Mesenteric fat pad (tissue), 1 donor: ENCODE measurements at places on chromosomes 13 and 19.

GRCh38 chr13:109569958-109570711 lies 216.2 kb downstream of the IRS2 start:
- DNase-seq, result no peak

GRCh38 chr19:42942187-42942789 lies 5.3 kb upstream of the PSG7 start:
- no peak for DNase-seq

DNA sequence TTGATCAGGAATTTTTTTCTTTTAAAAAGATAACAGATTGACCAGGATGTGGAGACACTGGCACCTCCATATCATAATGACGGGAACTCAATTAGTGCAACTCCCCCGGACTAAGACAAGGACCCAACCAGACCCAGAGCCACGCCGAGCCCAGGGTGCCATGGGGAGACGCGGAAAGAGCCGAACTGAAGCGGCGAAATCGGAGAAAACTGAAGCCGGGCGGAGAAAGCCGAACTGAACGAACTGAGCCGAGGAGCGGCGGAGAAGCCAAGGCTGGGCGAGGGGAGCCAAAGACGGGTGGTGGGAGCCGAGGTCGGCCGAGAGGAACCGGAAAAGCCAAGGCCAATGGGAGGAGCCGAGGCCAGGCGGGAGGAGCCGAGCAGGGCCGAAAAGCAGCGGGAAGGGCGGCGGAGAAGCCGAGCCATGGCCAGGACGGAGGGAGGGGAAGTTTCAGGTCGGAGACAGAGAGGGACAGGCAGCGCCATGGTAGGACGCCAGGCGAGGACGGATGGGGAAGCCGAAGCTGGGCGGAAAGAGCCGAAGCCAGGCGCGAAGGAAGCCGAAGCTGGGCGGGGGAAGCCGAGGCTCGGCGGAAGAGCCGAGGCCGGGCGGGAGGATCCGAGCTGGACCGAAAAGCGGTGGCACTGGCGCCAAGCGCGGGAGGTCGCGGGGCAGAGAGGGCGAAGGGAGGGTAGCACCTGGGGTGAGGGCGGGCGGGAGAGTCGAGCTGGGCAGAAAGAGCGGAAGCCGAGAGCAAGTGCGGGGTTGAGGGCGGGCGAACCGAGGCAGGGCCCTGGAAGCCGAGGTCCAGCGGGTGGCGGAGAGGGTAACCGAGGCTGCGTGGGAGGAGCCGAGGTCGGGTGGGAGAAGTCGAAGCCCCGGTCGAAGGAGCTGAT lies 29.4 kb downstream of the ZNF557 start:
- DNase-seq, result peak; percentile 97

DNA sequence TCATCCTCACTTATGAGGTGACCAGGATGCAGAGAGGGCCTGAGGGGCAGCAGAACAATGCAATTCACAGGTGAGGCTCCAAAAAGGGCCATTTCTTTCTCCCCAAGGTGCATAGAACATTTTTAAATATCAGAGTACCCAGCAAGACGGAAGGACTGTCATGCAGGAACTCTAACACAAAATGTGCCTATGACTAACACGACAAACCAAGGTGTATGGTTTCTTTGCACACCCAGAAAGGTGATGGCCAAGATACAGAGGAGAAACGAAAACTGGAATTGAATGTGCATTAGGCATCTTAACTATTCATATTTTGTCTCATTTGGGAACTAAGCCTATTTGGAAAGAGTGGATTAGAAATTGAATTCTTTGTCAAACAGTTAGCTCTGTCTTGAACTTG lies 29.9 kb downstream of the SHISA2 start:
- no peak for DNase-seq

DNA sequence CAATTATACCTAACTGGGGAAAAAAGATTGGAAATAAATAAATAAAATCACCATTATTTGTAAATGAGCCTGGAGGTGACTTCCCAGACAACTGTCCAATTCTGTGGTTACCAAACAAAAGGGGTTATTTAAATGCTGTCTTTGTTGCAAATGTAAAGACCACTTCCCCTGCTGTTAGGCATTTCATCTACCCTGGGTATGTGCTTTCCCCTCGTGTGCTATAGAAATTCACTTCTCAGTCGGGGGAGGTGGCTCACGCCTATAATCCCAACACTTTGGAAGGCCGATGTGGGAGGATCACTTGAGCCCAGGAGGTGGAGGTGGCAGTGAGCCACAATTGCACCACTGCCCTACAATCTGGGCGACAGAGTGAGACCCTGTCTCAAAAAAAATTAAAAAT lies 101.9 kb upstream of the AKAP11 start:
- DNase-seq, result no peak

DNA sequence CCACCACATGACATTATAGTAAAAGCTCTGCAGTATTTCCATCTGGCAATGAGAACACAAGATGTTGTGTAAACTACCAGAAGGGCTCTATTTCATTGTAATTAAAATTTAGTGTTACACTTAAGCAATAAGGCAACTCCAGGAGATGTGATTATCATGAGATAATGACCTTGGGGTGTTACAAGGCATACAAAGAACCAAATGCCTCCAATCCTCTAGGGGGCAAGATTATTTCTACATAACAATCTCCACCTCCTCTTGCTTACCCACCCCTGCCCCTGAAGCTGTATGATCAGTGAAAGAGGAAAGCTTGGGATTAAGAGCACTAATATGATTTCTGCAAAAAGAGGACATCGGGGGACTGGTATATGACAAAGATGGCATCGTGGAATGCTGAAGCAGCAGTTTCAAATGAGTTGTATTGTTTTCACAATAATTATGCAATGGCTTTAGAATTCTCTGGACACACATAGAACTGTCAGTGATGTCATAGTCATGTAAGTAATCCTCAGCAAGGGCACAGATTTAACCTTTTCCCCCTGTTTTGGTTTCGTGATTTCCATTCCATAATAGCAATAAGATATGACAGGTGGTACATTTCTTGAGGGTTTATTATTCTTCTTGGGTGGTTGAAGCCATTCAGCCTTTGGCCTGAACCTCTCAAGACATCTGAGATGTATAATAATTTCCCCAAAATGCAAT lies 295.3 kb downstream of the MZT1 start:
- DNase-seq, result no peak

DNA sequence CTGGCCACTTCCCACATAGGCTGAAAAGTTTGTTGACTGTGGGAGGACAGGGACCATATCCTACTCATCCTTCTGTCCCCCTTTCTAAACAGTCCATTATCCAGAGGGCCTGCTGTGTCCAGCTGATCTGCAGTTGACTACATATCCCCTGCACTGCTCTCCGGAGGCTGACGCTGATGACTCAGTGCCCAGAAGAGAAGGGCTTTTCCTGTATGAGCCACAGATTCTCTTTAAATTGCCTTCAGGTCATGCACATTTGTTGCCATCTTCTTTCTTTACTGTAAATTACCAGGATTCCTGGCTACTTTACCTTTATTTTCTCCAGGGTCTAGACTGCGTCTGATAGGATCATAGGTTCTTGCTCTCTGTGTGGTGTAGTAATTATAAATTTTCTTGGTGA lies 125.2 kb downstream of the LACC1 start:
- no peak for DNase-seq

GRCh38 chr19:4402171-4403004 lies at the start of gene CHAF1A:
Gene CHAF1A (plus strand): TSS chr19:4402640. CDS start chr19:4402763, 123 bp downstream.
- peak; percentile 99 for DNase-seq

- DNase-seq, result no peak
Observed at GRCh38 chr13:48334534-48335127, 31.1 kb downstream of the RB1 start.

- no peak for DNase-seq
Observed at GRCh38 chr13:62375653-62376052, 960.0 kb upstream of the PCDH20 start.

- no peak for DNase-seq
Observed at GRCh38 chr19:492091-492531, 4.2 kb upstream of the MADCAM1 start.

DNA sequence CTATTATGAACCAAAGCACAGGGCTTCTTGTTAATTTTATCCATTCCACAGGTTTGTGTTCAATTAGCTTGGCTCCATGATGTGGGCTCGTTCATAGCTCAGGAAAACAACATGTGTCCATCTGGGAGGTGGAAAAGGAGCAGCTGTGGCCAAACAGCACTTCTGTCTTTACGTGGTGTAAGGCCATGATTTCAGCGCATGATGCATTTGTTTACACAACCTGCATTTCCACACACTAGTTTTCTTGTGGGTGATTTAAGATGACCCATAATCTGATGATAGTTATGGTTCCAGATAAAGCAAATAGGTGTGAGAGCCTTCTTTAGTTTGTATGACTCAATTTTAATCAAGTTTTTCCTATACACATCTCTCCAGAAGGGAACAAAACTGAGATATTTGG lies 101.7 kb downstream of the TNFRSF19 start:
- no peak for DNase-seq

DNA sequence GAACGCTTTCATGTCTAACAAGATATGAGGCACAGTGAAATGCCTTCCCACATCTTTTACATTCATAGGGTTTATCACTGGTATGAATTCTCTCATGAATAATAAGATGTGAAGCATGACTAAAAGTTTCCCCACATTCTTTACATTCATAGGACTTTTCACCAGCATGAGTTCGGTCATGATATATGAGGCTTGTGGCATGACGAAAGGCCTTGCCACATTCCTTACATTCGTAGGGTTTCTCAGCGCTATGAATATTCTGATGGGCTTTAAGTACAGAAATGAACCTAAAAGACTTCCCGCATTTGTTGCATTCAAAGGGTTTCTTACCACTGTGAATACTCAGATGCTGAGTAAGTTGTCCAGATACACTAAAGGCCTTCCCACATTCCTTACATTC lies 21.3 kb downstream of the ZNF607 start:
- DNase-seq, result no peak

DNA sequence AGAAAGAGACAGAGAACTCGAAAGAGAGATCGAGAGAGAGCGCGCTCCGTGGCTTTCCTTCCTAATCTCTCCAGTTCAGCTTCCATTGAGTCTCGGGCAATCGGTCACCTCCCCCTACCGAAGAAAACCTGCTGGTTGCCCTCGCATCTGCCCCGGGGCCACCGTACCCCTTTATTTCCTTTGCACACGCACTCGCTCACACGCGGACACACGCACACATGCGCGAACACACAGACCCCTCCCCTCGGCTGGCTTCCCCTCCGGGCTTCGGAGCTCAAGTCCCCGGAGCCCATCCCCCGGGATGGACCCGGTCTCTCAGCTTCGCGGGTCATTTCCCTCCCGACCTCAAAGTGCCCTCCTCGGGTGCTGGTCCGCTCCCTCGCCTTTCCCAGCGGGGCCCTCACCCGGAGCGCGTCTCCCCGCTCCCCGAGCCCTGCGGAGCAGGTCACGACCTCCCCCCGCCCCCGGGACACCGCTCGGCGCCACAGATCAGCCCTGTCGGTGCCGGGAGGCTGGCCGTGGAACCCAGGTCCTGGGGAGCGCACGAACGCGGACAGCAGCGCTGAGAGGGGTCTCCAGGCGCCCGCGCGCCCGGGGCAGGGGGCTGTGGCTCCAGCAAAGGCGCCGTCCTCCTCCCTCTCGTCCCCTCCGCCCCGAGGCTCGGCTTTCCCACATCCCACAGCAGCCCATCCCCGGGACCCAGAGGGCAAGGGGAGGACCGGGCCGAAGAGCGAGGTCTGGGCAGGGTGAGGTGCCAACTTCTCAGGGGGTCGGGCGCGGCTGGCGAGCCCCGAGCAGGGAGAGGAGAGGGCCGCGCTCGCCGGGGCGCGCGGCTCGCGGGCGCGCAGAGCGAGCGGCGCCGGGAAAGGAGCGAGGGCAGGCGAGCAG lies 1.8 kb downstream of the DACH1 start:
- DNase-seq, result peak; percentile 89

GRCh38 chr13:88752041-88752440 lies 1080.9 kb downstream of the SLITRK5 start:
- no peak for DNase-seq

DNA sequence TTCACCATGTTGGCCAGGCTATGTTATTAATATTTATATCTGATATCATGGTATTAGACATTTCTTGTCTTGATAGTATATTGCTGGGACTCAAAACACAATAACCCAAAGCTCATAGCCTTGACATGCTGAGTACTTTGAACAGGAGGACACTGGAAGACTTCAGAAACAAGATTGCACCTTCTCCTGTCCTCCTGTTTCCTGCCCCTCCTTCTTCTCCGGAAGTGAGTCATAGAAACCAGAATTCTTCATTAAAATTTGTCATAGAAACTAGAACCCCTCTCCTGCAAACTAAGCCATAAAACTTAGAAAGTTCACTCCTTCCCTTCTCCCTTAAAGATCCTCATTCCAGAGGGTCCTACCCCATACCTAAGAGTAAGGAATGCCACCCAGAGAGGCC lies 400.2 kb downstream of the SLITRK5 start:
- DNase-seq, result no peak

GRCh38 chr13:107324416-107325204 lies 756.7 kb upstream of the ARGLU1 start:
- DNase-seq, result no peak

DNA sequence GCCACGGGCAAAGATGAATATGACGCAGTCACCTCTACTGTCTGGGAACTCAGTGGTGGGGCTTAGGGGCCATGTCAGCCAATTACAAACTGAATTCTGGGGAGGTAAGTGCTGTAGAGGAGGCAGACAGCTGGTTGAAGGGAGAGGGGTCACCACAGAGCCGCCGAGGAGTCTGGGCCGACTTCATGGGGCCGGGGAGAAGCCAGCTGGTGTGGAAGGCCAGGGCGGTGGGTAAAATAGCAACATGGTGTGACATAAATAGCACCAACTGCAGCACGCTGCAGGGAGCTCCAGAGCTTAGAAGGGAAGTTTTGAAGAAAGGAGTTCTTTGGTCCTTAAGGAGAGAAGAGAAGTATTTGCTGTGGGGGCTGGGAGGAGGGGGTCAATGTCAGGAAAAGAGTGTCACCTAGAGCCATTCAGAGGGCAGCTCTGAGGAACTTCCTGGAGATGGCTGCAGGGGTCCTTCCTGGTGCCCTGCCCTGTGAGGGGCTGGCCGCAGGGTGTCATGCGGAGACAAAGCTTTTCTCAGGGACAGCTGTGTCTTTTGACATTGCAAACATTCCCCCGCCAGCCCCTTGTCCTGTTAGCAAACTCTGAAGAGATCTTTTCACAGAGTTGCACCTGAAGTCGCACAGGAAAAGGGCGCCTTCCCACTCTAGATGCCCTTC lies 6.4 kb downstream of the METTL21C start:
- DNase-seq, result no peak

GRCh38 chr19:17074634-17075034 lies 618 bp downstream of the HAUS8 start:
- no peak for DNase-seq

DNA sequence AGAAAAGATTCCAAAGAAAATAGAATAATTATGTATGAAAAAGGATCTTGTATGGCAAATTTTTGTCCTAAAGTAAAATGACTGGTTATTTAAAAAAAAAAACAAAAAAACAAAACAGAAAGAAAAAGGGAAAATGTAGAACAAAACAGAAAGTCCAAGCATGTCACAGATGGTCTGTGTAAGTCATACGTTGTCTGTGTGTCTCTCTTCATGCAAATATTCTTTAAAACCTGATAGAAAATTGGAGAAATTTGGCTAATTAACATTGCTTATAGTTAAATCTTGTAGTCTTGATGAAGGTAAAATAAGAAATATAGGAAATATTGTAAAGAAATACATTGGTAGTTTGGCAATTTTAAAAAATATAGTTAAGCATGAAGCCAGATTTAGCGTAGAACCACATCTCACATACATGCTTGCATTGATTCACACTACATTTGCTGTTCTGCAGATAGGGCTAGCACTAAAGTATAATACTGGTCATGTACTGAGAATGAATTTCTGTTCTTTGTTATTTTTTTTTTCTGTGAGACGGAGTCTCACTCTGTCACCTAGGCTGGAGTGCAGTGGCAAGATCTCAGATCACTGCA lies 58.4 kb downstream of the SPRYD7 start:
- DNase-seq, result no peak

- DNase-seq, result no peak
Observed at GRCh38 chr13:96279904-96280303, 190.0 kb downstream of the HS6ST3 start.

GRCh38 chr13:20348018-20348417 lies 115.9 kb upstream of the GJB6 start:
- no peak for DNase-seq
